ENCODE measurements at places on chromosomes 11 and 22.

DNA sequence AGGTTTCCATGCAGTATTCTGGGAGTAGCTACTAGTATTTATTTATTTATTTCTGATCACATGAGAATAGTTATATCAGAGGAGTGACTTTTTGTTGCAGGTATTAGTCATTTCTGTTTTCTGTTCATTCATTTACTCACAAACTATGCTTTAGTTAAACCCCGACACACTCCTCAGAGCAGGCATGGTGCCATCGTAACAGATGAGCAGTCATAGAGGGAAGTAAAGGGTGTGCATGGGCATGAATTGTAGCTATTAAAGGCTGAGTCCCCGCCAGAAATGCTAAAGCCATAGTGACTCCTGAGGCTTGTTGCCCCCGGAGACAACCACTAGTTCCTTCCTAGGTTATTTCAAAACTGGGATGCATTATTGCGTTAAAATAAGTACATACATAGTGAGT lies 10.6 kb downstream of the JHY start:
- peak; percentile 27 for DNase-seq

DNA sequence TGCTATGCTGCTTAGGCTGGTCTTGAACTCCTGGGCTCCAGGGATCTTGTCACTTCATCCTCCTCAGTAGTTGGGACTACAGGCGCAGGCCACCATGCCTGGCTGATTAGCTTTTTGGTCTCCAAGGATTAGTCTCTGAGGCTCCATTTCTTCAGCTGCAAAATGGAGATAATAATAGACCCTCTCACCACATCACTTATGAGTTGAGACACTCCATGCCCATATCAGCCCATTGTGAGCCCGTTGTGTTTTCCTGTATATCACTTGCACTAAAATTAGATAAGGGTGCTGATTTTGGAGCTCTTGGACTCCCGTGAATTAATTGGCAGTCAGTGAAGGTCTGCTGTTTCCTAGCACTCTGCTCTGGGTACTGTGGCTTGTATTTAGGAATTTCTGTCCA lies 36.0 kb downstream of the DEPDC5 start:
- no peak for DNase-seq

DNA sequence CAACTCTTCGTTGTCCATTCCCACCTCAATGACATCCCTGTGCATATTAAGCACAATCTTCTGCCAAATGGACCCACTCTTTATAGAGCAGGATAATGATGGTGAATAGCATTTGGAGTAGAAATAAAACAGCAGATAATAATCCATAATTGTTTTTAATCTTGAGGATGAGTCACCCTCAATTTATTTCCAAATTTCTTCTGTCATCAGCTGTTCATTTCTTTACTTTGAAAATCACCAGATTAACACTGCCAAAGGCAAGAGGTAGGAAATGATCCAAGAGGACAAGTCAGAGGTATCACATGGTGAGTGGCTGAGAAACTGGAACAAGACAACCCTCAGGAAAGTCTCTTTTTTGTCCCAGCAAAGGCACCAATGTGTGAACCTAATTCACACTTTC lies 7.3 kb upstream of the AMBRA1 start:
- DNase-seq = peak; percentile 31

DNA sequence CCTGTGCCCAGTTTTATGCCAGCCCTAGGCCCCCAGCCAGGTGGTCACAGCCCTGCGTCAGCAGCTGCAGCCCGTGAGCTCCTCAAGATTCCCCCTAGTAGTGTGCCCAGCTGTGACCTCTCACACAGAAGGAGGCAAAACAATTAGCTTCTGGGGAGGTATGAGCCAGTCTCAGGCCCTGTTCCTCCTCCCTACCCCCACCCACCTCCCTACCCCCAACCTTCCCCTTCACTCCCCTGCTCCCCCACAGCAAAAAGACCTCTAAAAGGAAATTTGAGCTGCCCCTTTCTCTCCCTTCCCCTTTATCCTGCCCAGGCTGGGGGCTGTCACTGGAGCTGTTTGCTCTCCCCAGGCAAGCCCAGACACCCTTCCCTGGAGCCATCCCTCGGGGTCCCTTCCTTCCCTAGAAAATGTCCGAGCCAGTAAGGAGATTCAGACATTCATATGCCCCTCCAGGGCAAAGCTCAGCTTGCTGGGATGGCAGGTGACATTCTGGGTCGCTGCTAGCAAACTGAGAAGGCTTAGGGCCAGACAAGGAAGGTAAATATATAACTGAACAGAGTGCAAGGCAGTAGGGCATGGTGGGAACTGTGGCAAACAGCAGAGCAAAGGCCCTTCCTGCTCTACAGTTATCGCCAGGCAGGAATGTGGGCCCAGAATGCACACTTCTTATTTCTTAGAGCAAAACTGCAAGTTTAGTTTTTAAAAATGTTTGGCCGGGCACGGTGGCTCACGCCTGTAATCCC lies 300.2 kb downstream of the MN1 start:
- DNase-seq = no peak

- DNase-seq = peak; percentile 98
Observed at GRCh38 chr11:107929611-107930200, 1.5 kb downstream of the RAB39A start.

DNA sequence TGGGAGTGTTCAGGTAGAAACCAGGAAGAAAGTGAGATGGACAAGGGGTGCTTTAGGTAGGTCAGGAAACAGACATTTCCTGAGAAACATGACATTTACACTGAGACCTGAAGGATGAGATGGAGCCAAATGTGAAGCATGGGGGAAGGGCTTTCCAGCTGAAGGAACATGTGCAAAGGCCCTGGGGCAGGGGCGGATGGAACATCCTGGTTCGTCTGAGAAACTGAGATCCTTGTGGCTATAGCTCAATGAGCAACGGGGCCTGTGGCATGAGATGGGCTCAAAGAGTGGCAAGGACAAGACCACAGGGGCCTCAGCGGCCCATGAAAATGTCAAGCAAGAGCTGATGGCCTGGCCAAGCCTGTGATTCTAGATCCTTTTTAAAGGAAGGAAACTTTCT lies 127.4 kb downstream of the DSCAML1 start:
- DNase-seq = no peak

GRCh38 chr11:2574553-2575535 lies 125.0 kb downstream of the KCNQ1OT1 start:
- no peak for DNase-seq
